ENCODE measurements at places on chromosomes 2 and 18.

- H3K4me1 ChIP-seq, result no peaks in the 10 kb centered on the region
- no peaks in the 10 kb centered on the region for H3K27me3 ChIP-seq
- H3K27ac ChIP-seq, result no peak overlapping the region
- no peaks in the 10 kb centered on the region for H3K36me3 ChIP-seq
- no peak overlapping the region for H3K4me3 ChIP-seq
Measured at GRCh38 chr2:233794128-233794658, 16.1 kb downstream of the MROH2A start.

- no peak for DNase-seq
- no peaks in the 10 kb centered on the region for H3K27me3 ChIP-seq
- H3K27ac ChIP-seq, result no peak overlapping the region
- H3K36me3 ChIP-seq, result no peaks in the 10 kb centered on the region
Measured at GRCh38 chr2:67057901-67058703, 339.0 kb upstream of the ETAA1 start.

GRCh38 chr2:178761759-178762371 lies 45.4 kb downstream of the TTN start:
- H3K27ac ChIP-seq, result no peak overlapping the region
- no peak overlapping the region for H3K4me3 ChIP-seq
- DNase-seq, result no peak
- no peaks in the 10 kb centered on the region for H3K36me3 ChIP-seq
- no peaks in the 10 kb centered on the region for H3K4me1 ChIP-seq

DNA sequence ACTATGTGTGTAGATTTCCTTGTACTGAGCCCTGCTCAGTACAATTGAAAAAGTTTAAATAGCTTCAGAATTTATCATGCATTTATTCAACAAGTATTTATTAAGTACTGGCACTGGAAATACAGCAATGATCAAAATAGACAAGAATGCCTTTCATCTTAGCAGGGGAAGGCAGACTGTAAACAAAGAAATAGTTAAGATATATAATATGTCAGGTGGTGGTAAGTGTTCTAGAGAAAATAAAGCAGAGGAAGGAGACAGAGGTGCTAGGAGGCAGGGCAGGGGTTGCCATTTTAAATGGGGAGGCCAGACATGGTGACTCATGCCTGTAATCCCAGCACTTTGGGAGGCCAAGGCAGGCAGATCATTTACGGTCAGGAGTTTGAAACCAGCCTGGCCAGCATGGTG lies 13.6 kb upstream of the LIPG start:
- H3K4me1 ChIP-seq, result no peaks in the 10 kb centered on the region
- no peaks in the 10 kb centered on the region for H3K27me3 ChIP-seq
- no peak overlapping the region for H3K4me3 ChIP-seq
- no peaks in the 10 kb centered on the region for H3K36me3 ChIP-seq
- H3K27ac ChIP-seq, result no peak overlapping the region

- no peaks in the 10 kb centered on the region for H3K4me1 ChIP-seq
- no peaks in the 10 kb centered on the region for H3K36me3 ChIP-seq
- no peak for DNase-seq
Measured at GRCh38 chr18:44589693-44590355, 90.9 kb upstream of the SETBP1 start.
